ENCODE measurements at places on chromosomes 5 and 9.

GRCh38 chr5:10264604-10265003 is 14.5 kb downstream of the CCT5 start:
- DNase-seq: no peak

DNA sequence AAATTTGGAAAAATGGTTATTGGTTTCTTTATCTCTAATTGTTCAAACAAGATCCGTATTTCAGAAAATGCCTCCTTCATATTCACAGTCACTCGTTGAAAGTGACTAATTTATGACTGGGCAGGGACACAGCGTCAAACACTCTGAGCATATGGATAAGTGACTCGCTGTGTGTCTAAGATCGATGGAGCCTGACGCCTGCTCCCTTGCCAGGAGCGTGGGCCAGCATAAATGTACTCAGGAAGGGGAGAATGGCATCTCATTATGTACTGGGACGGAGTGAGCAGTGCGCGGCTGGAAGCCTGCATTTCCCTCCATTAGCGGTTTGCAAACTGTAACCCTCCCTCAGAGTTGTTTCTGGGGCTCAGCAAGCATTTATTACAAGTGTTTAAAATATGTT is 79.8 kb upstream of the CAST start:
- no peak for DNase-seq

DNA sequence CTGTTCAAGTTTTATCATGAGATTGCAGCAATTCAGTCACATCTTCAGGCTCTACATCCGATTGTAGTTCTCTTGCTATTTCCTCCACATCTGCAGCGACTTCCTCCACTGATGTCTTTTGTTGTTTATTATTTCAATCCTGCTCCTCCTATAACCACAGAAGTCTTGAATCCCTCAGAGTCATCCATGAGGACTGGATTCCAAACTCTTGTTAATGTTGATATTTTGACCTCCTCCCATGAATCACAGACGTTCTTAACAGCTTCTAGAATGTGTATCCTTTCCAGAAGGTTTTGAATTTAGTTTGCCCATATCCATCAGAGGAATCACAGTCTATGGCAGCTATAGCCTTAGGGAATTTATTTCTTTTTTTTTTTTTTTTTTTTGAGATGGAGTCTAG is 3.6 kb downstream of the FBXO38 start:
- DNase-seq: no peak

DNA sequence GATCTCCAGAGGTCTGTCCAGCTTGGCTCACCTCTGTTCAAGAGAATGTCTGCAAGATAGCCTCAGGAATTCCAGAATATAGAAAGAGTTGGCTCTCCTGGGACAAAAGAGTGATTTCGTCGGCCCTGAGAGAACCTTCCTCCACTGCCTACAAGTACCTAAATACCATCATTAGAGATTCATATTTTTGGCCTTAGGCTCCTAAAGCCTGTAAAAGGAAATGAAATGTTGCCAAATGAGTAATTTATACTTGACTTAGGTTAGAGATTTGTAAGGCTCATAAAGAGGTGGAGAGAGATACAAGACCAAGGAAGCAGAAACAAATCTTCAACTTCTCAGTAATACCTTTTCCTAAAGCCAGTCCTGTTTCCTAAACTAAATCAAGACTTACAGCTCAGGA is 146.2 kb downstream of the CCDC192 start:
- DNase-seq: no peak

DNA sequence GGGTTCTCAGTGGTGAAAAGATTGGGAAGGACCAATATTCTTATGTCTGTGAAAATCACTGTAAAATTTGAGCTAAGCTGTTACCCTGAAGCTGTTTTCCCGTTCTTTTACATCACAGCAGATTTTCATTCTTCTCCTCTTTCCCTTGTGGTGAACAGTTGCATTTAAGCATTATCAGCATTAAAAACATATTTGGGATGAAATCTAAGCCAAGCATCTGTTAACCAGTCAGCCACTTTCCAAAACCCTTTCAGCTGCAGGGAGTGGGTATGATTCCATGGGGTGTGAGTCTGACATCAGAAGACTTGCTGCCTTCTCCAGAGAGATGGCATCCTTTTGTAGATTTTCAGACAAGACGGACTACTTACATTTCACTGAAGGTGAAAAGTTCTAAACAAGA is 97.2 kb downstream of the TRIO start:
- DNase-seq: no peak

GRCh38 chr5:158812408-158812807 is 287.3 kb downstream of the EBF1 start:
- DNase-seq: peak; percentile 60

DNA sequence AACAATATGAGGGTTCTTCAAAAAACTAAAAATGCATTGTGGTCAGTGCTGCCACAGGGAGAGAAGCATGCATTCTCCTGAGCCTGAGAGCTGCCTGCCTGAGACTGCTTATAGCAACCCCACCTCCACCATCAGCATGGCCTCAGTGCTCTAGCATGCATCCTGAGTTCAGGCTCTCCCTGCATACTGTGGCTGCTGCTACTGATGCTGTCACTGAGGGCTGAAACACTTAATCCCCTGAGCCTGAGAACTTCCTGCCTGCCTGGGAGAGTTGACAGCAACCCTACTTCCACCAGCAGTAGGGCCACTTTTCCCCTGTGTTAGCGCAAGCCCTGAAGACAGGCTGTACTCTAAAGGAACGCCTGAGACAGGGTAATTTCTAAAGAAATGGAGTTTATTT is 206.0 kb downstream of the FBXO4 start:
- DNase-seq: no peak

GRCh38 chr5:151469992-151470391 is 22.6 kb downstream of the SLC36A1 start:
- no peak for DNase-seq

DNA sequence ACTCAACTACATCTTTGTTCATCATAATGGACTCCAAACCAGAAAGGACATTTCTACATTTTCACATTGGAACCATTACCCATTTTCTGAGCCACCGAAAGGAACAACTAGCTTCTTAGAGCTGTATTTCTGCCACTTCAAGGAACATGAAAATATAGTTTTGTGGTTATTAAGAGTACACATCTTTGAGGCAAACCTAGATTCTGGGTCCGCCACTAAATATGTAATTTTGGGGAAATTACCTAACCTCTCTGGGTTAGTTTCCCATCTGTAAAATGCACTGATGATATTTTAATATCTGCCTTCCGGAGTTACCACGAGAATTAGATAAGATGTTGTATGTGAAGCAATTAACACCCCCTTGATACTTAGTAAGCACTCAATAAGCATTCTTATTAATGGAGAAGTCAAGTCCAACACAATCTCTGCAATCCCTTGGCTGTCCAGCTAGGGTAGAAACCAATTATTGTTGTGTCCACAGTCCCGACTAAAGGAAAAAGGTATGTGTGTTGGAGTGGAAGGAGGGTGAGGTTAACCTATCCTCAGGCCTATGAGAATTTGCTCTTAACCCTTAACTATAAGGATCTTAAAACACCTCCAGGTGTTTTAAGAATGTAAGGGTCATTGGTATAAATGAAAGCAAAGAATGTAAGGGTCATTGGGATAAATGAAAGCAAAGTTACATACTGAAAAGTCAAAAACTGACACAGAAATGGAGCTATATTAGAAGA is 94.0 kb upstream of the PTGER4 start:
- no peak for DNase-seq

DNA sequence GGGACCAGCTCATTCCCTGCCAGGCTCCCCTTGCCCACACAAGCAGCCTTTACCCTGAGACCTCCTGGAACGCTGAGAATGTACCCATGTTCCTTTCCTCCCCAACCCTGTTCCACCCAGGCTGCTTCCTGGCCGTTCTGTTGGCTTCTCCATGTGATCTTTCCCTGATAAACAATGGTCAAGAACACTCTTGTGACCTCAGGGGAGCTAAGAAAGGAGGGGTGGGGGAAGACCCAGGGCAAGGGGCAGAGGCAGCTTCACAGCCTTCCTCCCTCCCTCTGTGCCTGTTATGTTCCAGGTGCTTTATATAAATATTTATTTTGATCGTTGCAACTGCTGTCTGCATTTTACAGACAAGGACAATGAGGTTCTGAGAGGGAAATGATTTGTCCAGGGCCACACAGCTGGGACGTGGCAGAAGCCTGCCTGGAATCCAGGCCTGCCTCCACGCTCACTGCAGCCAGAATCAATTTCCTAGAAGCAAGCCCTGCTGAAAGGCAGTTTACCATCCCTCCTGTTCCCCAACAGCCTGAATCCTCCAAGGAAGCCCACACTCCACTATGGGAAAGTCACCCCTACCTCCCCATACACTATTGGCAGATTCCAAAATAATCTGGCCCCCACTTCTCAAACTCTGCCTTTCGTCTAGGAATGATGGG is 3.9 kb downstream of the SHROOM1 start:
- DNase-seq: no peak

- no peak for DNase-seq
These were observed 4.6 kb upstream of the RGMB start for GRCh38 chr5:98768960-98769209.

DNA sequence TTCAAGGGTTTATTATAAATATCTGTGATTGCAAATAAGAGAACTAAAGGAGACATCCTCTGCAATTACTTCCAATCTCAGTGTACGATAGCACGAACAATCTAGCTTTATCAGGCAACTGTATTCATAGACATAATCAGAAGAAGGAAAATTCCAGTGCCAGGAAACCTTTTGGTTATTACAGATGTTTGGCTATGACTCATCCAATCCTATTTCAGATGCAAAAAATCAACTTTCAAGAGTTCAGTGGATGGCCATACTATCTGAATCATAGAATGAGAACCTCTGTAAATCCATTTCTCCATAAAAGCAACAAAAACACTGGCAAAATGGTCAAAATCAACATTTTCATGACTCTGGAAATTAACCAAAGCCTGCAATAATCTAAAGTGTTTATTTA is 37.9 kb downstream of the GAS1 start:
- DNase-seq: no peak

DNA sequence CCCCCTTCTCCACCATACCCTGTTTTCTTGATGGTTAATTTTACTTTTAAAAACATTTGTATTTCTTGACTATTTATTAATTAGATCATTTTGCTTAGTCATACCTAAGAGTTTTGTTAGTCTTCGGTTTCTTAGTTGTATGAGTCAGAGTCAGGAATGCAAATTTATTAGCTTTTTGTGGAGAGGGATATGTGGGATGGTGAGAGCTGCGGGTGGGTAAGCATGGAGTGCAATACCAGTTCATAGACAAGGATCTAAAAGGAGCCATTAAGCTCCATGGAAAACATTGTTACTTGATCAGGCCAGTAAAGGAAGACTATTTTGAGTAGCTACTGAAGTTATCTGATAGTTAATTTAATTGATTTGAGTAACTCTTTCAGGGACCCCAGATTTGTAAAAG is 77.5 kb downstream of the ZSWIM6 start:
- no peak for DNase-seq

DNA sequence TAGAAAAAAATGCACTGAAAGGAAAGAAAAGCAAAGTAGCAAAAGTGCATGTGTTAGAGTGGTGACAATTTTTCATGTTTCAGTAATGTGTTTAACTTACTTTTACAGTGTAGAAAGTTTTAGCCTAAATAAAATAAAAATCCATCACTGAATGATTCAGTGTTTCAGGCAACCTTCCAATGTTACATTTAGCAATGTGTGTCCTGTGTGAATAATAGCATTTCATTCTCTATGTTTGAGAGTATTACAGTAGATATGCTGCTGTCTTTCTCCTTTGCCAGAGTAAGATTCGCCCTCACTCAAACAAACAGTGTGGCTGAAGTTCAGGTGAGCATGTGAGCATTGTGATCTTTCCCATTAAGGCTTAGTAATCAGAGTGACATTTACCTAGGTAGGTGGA is 171.1 kb downstream of the TARS1 start:
- DNase-seq: no peak

GRCh38 chr9:79382458-79382857 is 189.3 kb upstream of the TLE4 start:
- no peak for DNase-seq

GRCh38 chr9:36450110-36450732 is 50.2 kb upstream of the RNF38 start:
- no peak for DNase-seq

DNA sequence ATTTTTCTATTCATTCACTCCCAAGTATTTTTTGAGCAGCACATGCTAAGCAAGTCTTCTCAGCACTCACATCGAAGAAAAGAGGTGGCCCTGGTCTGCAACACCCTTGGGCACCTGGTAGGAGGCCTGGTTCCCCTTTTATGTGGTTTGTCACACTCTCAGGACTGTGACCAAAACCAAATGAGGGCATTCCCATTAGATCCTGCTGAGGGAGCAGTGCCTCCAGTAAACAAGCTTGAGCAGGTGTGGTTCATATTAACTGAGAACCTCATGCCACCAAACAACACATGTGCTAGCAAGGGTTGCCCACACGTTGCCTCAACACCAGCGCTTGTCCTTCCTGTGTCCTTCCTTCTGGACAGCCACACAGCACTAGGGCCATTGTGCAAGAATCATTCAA is 26.9 kb upstream of the SYK start:
- no peak for DNase-seq

GRCh38 chr5:108257996-108258395 is 123.9 kb downstream of the FBXL17 start:
- no peak for DNase-seq

DNA sequence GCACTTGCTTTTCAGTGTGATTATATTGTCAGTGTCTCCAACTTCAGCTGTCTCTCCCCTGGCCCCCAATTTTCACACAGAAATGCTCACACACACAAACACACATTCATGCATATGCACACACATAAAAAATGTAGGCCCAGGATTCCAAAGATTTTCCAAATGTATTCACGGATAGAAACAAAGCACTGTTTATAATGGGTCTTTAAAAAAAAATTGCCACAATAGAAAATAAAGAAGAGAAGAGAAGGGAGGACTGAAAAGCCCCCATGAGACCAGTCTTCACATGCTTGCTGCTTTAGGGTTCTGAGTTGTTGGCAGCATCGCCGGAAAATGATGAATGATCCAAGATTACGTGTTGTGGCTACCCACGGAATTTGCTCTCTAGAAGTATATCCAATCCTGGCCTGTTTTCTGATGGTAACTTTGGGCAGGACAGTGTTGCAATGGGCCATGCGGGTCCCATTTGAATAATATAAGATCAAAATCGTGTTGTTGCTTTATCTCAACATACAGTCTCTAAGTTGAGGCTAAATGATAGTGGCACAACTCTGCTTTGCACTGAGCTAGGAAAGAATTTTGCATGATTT is 36.2 kb upstream of the ACO1 start:
- no peak for DNase-seq

GRCh38 chr9:112047538-112048066 is 127.5 kb downstream of the SUSD1 start:
- DNase-seq: no peak
